ENCODE measurements at places on chromosomes 7 and 10.

DNA sequence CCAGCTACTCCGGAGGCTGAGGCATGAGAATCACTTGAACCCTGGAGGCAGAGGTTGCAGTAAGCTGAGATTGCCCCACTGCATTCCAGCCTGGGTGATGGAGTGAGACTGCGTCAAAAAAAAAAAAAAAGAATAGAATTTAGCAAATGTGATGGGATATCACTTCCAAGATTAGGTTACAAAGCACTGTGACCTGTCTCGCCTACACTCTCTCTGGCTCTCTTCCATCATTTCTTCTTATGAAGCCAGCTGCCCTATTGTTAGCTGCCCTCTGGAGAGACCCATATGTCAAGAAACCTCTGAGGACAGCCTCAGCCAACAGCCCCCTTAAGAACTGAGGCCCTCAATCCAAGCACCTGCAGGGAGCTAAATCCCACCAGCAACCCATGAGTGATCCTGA is 28.2 kb downstream of the ARHGAP21 start:
- no peak for DNase-seq

- DNase-seq = no peak
These were observed 109.8 kb downstream of the RAB11FIP2 start for GRCh38 chr10:117936976-117937375.

DNA sequence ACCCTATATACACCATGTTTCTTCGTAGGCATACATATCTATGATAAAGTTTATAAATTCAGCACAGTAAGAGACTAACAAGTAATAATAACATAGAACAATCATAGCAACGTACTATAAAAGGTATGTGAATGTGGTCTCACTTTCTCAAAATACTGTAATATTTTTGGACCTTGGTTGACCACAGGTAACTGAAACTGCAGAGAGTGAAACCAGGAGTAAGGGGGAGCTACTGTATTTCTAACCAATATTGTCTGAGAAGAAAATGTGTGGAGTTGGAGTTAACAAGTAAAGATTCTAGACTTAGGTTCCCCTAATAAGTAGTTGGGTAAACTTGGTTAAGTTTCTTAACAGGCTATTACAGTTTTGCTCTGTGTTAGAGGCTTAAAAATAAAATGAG is 72.1 kb downstream of the GNAI1 start:
- no peak for DNase-seq

DNA sequence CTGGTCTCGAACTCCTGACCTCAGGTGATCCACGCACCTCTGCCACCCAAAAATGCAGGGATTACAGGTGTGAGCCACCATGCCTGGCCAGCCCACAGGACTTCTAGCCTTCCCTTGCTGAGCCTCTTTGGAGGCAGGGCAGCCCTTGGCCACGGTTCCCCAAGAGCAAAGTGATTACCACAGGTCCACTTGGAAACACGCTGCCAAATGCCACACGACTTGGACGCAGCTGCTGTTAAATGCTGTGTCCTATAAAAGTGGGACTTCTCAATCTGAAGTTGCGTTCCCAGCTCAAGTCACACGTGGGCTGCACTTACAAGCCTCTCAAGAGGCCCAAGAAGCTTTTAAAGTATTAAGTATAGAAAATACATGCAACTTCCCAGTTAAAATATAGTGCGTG is 30.1 kb downstream of the CTBP2 start:
- no peak for DNase-seq

GRCh38 chr10:17033529-17034260 is 95.9 kb downstream of the CUBN start:
- DNase-seq = no peak

DNA sequence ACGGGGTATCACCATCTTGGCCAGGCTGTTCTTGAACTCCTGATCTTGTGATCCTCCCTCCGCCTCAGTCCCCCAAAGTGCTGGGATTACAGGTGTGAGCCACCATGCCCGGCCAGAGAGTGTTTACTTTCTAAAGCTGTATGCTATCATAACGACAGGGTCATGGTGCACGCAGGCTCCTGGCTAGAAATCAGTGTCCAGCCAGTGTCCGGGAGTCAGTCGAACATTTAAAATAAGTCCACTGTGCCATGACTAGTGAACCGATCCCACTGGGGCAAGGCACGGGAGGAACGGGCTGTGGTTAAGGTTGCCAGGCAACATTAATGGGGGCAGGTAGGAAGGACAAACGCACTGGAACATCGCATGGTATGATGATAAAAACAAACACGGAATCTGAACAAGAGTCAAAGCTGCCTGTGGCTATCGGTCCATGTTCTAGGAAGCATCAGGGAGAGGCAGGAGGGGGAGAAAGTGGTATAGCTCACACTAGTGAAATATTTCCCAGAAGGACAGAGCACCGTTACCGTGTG is 89.0 kb upstream of the SEPHS1 start:
- no peak for DNase-seq
